Left ventricle myocardium inferior (tissue), 1 donor: ENCODE measurements at places on chromosomes 13 and 19. TPM values are rescaled to one million over a fixed set of nuclear protein-coding genes. Genes with fewer than 3 reads are reported as not detected.

DNA sequence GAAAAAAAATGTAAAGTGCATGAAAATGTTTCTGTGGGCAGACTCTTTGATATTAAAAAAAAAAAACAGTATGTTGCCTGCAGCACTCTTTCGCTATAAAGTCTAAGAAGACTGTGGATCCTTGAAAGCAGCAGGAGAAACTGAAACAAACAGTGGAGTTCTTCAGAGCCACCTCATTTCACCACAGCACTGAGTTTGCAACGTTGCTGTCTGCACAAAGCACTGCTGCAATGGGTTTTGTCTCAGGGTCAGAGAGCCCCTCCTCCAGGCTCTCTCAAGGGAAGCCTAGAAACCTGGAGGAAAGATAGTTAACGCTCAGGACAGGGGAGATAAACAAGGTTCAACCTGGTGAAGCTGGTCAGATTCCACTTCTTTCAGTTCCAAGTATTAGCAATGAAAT lies 248.7 kb downstream of the EFNB2 start:
- DNase-seq: no peak

Gene CCDC61
- 8.7 TPM for total RNA-seq

- DNase-seq: peak; percentile 90
These were observed 70.5 kb downstream of the GADD45B start for GRCh38 chr19:2546128-2547032.

Gene ZNF358
- total RNA-seq: 88.5 TPM

Gene ZNF296
- total RNA-seq: not detected

- DNase-seq: no peak
These were observed 41.8 kb downstream of the IGFL3 start for GRCh38 chr19:46082728-46083050.

Gene CKM
- 3,974 TPM for total RNA-seq

DNA sequence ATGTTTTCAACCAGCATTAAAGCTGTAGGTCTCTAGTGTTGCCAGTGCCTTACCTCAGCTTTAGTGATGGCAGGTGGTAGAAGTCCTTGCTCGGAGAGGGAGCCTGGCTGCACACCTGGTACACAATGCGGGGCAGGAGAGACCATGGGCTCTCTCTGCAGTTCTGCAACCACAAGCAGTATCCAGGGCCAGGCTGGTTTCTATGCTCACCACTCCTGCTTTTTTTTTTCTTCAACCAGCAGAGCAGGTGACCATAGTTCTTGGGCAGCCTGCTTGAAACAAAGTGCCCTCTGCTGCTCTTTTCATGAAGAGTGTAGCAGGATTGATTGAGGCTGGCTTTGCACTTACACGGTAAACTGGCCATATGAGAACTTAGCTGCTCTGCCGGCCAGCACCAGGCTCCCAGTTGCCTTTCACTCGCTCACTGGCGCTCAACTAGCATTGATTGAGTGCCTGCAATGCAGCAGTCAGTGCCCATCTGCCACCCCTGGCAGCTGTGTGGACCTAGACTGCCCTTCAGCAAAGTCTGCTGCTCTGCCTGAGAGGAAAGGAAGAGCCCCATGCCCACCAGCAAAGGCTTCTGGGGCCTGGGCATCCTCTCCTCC lies 4.4 kb upstream of the CHAMP1 start:
- DNase-seq: no peak
